Stimulated activated CD4-positive, alpha-beta T cell treated with anti-CD3 and anti-CD28 coated beads, Interleukin-4, amount 100 ng/mL, for 4 hours (primary cell): ENCODE measurements at places on chromosomes 6 and 20.

- no peak for DNase-seq
Observed at GRCh38 chr20:37298190-37298939, 8.9 kb downstream of the MANBAL start.

- DNase-seq, result no peak
Observed at GRCh38 chr20:50203951-50204937, 13.6 kb downstream of the CEBPB start.

GRCh38 chr6:149060300-149060984 lies 257.1 kb upstream of the TAB2 start:
- peak; percentile 28 for DNase-seq

- no peak for DNase-seq
Observed at GRCh38 chr6:154611847-154612246, 101.4 kb upstream of the CNKSR3 start.

GRCh38 chr20:35311409-35311808 lies 19.2 kb upstream of the FAM83C start:
- DNase-seq, result peak; percentile 33
